ENCODE measurements at places on chromosomes 5 and 9.

DNA sequence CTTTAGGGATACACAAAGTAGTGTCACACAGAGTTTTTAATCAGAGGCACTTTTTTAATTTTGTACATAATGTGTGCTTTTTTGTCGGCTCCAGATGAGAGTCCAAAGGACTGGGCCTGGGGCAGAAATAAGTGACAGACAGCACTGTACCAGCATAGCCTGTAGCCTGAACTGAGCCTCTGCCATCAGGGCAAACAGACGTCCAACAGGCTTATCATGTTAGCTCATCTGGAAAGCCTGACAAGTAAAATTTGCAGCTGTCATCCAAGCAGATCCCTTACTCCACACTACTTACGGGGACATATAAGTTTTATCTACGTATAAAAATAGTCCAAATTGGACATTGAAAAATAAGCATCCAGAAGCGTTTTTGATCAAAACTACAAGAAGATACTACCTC lies 233.1 kb upstream of the GAS1 start:
- no peak for DNase-seq

GRCh38 chr5:150409638-150410523 lies 2.8 kb downstream of the CD74 start:
- DNase-seq: peak; percentile 84

DNA sequence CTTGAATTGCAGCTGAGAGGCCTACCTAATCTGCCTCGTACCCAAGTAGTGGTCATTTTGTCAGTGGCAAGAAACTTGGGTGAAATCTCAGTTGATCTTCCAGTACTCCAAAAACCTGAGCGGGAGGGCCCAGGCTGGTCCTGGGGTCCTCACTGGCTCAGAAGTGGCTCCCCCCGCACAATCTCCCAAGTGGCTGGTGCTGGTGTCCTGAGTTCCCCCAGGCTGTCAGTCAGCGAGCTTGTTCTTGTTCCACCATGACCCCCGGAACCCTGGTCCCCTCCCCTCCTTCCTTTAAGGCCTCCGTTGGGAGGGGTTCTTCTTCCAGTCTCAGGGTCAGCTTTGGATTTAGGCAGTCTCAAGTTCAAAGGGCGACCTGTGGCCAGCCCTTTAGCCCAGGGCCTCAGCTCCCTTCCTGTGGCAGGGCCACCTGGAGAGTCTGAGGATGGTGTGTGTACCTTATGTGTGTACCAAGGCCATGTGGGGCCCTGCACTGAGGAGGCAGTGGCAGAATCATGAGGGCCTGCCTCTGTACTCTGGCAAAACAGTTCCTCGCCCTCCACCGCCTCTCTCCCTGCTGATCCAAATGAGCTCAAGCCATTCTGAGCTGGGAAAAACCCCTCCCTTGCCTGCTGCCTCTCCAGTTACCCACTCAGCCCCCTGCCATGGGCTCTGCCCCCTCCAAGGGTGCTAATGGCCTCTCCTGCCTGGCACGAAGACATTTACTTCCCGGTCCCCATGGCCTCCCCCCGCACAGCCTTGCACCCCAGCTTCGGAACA lies 4.5 kb upstream of the DBN1 start:
- no peak for DNase-seq

- no peak for DNase-seq
These were observed 647 bp downstream of the FREM1 start for GRCh38 chr9:14909601-14909960.

DNA sequence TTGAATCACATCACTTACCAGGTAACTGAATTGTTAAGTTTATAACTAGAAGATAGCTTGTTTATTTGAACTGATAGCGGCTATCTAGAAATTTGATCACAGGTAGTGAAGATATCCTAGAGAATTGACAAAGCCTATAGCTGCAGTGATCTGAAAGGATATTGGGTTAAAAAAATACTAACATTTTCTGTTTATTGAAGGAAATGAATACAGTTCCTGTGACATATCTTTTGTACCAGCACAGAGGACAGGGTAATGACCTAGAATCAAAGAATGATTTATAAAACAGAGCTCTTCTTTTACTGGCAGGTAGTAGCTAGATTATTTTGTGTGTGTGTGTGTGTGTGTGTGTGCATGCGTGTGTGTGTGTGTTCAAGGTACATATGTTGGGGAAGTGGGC lies 94.8 kb downstream of the RAB3C start:
- DNase-seq: no peak

DNA sequence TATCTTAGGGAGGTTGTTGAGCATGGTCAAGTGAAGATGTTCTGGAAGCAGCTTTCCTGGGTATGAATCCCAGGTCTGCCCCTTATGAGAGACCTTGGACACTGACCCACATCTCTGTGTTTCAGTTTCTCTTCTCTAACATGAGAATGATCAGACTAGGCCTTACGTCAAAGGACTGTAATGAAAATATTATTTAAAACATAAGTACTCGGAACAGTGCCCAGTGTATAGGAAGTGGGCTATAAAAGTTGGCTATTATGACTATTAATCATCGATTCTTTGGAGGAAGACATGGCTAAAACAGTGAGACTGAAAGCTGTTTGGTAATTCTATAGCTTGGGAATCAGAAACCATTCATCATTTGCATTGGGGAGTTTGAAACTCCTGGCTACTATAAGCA lies 65.3 kb upstream of the MYO10 start:
- no peak for DNase-seq

- no peak for DNase-seq
These were observed 514.8 kb upstream of the ADAMTS16 start for GRCh38 chr5:4625206-4625896.

DNA sequence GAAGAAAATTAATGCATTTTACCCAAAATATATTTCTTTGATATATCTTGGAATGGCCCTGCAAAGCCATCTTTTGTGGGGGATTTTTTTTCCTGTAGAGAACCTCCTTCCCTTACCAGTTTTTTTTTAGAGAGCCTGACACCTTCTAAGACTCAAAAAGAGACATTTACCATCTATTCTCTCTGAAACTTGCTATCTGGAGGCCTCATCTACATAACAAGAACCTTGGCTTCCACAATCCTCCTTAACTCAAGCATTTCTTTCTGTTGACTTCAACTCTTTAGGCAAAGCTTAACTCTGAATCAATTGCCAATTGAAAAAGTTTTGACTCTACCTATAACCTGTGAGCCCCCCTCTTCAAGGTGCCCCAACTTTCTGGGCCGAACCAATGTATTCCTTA lies 6.2 kb downstream of the SLC45A2 start:
- DNase-seq: no peak

GRCh38 chr9:93082841-93083411 lies 13.1 kb upstream of the CARD19 start:
- peak; percentile 54 for DNase-seq

- no peak for DNase-seq
These were observed 223.6 kb downstream of the CETN3 start for GRCh38 chr5:90185897-90186468.

- no peak for DNase-seq
These were observed 2.8 kb downstream of the CKS2 start for GRCh38 chr9:89313842-89314241.

Data from activated CD8-positive, alpha-beta memory T cell treated with anti-CD3 and anti-CD28 coated beads, Interleukin-2, amount 10 ng/mL, durations not matched to agents 7 days and 5 days (primary cell).